ENCODE measurements at places on chromosomes 11 and 22. TPM values are rescaled to one million over a fixed set of nuclear protein-coding genes. Genes with fewer than 3 reads are reported as not detected.

Gene KCNJ1
- 0.23 TPM for total RNA-seq

Gene KRTAP5-9
- total RNA-seq: not detected

Gene KIF18A
- 0.27 TPM for total RNA-seq

Gene C22orf15
- not detected for total RNA-seq

Gene FAM227A
- 1.0 TPM for total RNA-seq

Gene SPON1
- 5.3 TPM for total RNA-seq

Gene CLMP
- 5.8 TPM for total RNA-seq

Gene NPAT
- 8.1 TPM for total RNA-seq

Gene TBX10
- not detected for total RNA-seq

Gene FGF3
- total RNA-seq: not detected

Gene CASP1
- 3.4 TPM for total RNA-seq

Gene RRP8
- 15.2 TPM for total RNA-seq

Gene DBX1
- total RNA-seq: not detected

Gene ANKK1
- total RNA-seq: not detected

Gene BRSK2
- total RNA-seq: 0.56 TPM

Gene RASL10A
- total RNA-seq: 5.8 TPM

Gene RBFOX2
- 76.1 TPM for total RNA-seq

Gene SCGB1A1
- total RNA-seq: not detected

Gene OR5M11
- total RNA-seq: not detected

Gene OTOG
- total RNA-seq: not detected

Gene HOATZ
- total RNA-seq: not detected

Gene SAA1
- total RNA-seq: not detected

Gene RIMBP3C
- 0.37 TPM for total RNA-seq

Gene DLG2
- 9.0 TPM for total RNA-seq

Gene OR8U1
- total RNA-seq: not detected

Gene CYP2D6
- total RNA-seq: 0.37 TPM
